Sciatic nerve (tissue), 2 donors: ENCODE measurements at places on chromosomes 3 and 15. TPM values are rescaled to one million over a fixed set of nuclear protein-coding genes. Genes with fewer than 3 reads are reported as not detected.

GRCh38 chr3:181700168-181701087 is 11.3 kb upstream of the SOX2 start:
- DNase-seq, result peak; percentile 81

Gene DPPA2
- not detected for total RNA-seq

- no peak for DNase-seq
Observed at GRCh38 chr15:101530224-101530958, 40.9 kb upstream of the PCSK6 start.

DNA sequence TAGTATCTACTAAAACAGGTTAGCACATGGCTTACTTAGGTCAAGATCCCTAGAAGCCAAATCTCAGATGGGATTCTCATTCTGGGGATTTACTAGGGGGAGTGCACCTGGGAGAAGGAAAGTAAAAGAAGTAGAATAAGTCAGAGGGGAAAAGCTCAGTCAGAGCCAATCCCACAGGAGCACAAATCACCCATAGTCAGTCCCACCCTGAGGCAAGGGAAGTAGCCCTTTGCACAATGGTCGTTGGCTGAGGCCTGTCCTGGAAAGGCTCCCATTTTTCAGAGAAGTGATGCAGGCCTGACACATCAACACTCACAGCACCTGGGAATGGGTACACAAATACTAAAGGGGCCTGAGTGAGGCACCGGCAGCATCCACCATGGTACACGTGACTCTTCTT is 39.8 kb downstream of the SST start:
- no peak for DNase-seq

GRCh38 chr3:168002786-168003368 is 92.8 kb downstream of the GOLIM4 start:
- DNase-seq, result no peak

Gene CHST13
- 0.89 TPM for total RNA-seq

DNA sequence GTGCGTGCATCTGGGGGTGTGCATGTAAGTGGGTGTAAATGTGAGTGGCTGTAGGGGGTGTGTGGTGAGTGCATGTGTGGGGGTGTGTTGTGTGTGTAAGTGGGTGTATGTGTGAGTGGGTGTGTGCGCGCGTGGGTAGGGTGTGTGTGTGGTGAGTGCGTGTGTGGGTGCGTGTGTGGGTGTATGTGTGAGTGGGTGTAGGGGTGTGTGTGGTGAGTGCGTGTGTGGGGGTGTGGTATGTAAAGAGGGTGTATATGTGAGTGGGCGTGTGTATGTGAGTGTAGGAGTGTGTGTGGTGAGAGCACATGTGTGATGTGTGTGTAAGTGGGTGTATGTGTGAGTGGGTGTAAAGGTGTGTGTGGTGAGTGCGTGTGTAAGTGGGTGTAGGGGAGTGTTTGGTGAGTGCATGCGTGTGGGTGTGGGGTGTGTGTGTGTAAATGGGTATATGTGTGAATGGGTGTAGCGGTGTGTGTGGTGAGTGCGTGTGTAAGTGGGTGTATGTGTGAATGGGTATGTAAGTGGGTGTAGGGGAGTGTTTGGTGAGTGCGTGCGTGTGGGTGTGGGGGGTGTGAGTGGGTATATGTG is 916 bp upstream of the CPN2 start:
- no peak for DNase-seq

GRCh38 chr3:167467848-167468611 is 5.8 kb downstream of the SERPINI2 start:
- no peak for DNase-seq

Gene ATP13A5
- total RNA-seq, result not detected

- DNase-seq, result no peak
Observed at GRCh38 chr3:6679510-6679909, 181.4 kb upstream of the GRM7 start.
